Left lobe of liver (tissue), 2 donors: ENCODE measurements at places on chromosomes 3 and 15. TPM values are rescaled to one million over a fixed set of nuclear protein-coding genes. Genes with fewer than 3 reads are reported as not detected.

- no peak for DNase-seq
Observed at GRCh38 chr3:79906106-79906505, 138.3 kb upstream of the ROBO1 start.

DNA sequence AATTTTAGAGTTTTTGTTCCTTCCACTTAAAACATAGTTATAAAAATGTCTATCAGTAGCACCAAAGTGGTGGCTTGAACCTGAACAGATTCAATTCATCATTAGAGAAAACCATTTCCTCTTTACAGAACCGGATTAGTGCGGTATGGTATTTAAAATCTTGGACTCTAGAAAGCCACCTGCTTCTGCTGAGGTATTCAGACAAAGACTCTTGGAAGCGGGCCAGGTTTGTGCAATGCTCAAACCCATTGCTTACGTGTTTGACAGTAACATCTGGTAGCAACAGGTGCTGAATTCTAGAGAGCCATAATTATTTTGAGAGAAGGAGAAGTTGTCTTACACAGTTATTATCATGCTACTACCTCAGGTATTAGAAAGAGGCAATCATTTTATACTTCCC, 290.5 kb downstream of the NAALADL2 start:
- peak; percentile 65 for DNase-seq

GRCh38 chr3:138862924-138863775, 28.4 kb upstream of the PIK3CB start:
- peak; percentile 58 for DNase-seq

DNA sequence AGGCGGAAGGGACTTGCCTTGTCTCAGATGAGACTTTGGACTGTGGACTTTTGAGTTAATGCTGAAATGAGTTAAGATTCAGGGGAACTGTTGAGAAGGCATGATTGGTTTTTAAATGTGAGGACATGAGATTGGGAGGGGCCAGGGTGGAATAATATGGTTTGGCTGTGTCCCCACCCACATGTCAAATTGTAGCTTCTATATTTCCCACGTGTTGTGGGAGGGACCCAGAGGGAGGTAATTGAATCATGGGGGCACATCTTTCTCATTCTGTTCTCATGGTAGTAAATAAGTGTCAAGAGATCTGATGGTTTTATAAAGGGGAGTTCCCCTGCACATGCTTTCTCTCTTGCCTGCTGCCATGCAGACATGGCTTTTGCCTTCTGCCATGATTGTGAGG, 89.2 kb downstream of the CGGBP1 start:
- no peak for DNase-seq

DNA sequence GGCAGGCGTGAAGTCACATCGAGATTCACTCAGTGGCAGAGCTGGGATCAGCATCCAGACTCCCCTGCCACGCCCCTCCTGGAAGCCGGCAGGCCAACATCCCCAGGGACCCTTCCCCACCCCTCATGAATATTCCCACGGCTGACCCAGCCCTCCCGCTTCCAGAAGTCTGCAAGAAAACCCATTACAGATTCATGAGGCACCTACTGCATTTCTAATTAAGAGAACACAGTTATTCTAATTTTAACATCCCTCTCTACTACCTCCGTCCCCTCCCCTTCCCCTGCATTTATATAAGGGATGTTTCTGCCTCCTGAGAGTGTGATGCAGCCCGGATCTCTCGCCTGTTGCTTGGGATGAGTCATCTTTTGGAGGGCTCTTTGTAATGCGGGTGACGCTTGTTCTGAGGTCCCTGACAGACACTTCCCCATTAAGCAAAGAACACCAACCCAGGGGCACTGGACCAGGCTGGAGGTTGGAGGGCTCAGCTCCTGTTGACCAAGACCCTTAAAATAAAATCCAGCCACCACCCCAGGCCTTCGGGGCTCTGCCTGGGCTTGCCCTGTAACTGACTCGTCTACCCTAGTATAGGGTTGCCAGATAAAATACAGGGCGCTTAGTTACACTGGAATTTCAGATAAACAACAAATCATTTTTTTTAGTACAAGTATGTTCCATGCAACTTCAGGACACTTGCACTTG, 118.7 kb downstream of the NUP210 start:
- no peak for DNase-seq

RAB6B gene
- total RNA-seq = 0.35 TPM

CACNA2D2 gene
- 0.50 TPM for total RNA-seq
